ENCODE measurements at places on chromosomes 16 and 17.

- DNase-seq: peak; percentile 97
Observed at GRCh38 chr16:29899516-29900101, at the start of gene SEZ6L2. Gene SEZ6L2, minus strand, starts transcription at chr16:29899550. Its CDS starts 531 bp downstream, at chr16:29899019.

GRCh38 chr16:65201511-65201910 is 79.6 kb upstream of the CDH11 start:
- no peak for DNase-seq

- no peak for DNase-seq
Observed at GRCh38 chr17:60656499-60656898, 21.2 kb upstream of the BCAS3 start.

GRCh38 chr16:29198731-29199521 is 207.6 kb downstream of the NPIPB11 start:
- DNase-seq: no peak

DNA sequence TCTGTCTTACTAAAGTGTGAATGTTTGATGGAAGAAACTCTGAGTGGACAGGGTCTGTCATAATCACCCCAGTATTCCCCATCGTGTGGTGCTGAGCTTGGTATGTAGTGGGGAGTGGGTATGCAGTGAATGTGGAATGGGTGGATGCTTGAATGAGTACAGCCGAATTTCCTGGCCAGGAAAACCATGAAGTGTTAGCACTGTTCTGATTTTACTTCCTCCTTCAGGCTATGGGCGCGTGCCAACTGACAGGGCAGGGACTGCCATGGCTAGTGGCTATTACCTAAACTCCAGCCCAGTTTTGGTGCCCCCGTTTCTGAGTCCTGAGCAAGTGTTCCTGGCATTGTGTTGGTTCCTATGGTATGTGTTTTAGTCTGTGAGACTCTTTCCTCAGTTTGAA is 48.6 kb downstream of the PRKCA start:
- no peak for DNase-seq

All from NCI-H146 (cell line).